Stimulated activated CD4-positive, alpha-beta T cell treated with anti-CD3 and anti-CD28 coated beads, Interleukin-15, amount 100 ng/mL, for 1 hour (primary cell): ENCODE measurements at places on chromosomes 7 and 10.

GRCh38 chr10:121296881-121297585, 301.2 kb downstream of the FGFR2 start:
- no peak for DNase-seq

DNA sequence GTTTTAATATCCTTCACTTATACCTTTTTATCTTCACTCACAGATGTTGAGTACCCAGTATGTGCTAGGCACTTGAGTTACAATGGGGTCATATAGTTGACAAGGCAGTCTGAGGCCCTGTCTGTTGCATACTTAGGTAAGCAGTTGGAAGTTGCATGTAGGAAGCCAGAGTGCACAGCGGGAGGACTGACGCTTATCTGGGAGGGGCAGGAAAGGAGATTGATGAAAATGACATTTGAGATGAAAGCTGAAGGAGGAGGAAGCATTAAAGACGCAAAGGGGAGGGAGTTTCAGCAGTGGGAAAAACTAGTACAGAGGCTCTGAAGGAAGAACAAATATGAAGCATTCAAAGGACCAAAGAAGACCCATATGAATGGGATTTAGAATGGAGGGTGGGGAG, 266.2 kb downstream of the HTR7 start:
- DNase-seq: no peak

- no peak for DNase-seq
Measured at GRCh38 chr10:22230158-22230833, 12.5 kb upstream of the EBLN1 start.

DNA sequence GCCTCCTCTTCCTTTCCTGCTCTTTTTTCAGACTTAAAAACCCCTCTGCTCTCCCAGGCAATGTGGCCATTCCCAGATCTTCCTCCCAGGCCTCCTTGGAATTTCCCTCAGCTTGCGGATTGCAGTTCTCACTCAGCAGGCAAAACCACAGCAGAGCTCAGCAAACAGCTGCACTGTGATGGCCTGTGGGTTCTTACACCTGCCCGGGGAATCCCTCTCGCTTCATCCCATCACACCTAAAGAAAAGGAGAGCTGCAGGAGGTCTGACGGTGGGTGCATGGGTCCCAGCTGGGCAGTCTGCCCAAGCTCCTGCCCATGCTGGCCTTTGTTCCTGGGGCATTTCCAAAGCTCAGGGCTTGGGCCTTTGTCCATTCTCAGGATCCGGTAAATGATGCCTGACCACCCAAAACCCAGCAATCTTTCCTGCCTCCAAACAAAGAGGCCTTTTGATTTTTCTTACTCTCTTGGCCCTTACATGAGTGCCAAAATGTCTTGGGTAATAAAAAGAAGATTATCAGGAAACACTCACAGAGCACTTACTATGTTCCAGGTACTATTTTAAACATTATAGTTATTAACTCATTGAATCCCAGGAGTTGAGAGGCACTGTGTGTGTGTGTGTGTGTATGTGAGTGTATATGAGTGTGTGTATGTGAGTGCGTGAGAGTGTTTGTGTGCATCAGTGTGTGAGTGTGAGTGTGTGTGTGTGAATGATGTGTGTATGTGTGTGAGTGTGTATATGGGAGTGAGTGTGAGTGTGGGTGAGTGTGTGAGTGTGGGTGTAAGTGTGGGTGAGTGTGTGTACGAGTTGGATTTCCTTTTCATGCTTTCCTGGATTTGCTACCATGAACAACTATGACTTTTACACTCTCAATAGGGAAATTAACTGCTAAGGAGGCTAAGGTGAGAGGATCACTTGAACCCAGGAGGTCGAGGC, 64.5 kb upstream of the PODXL start:
- no peak for DNase-seq

GRCh38 chr7:158410720-158411119, 176.9 kb downstream of the PTPRN2 start:
- DNase-seq: no peak

DNA sequence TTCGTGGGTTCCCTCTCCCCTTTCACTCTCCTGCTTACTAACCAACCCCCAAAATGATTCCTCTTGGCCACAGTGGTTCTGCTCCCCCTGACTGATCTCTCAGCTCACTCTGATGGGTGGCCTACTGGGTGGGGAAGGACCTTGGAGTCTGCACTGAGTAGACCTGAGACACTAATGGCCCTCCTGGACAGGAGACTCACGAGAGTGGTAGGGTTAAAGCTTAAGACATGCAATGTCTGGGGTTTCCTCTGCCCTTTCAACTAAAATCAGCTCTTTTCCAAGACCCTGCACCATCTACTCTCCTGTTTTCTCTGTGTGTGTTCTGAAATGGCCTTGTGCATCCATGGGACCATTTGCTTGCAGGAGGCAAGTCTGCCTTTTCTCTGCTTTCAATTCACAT, 631.4 kb downstream of the ACTR3B start:
- DNase-seq: no peak

DNA sequence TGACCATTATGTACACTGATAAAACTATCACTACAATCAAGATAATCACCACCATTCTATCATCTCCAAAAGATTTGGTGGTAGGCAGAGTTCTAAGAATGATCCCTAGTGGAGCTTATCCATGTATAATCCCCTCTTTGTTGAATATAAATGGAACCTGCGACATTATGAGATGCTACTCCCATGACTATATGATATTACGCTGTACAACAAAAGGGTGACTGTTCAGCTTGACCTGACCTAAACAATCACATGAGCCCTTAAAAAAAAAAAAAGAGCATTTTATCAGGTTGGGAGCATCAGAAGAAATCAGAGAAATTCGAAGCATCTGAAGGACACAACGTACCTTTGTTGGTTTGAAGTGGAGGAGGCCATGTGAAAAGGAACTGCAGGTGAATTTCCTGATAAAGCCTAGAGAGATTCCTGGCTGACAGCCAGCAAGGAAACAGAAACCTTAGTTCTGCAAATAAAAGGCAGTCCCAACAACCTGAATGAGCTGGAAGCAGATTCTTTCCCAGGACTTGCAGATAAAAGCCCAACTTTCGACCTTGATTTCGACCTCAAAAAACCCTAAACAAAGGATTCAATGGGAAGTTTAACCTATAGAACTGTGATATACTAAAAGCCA, 270.7 kb downstream of the ADRA2A start:
- DNase-seq: no peak

DNA sequence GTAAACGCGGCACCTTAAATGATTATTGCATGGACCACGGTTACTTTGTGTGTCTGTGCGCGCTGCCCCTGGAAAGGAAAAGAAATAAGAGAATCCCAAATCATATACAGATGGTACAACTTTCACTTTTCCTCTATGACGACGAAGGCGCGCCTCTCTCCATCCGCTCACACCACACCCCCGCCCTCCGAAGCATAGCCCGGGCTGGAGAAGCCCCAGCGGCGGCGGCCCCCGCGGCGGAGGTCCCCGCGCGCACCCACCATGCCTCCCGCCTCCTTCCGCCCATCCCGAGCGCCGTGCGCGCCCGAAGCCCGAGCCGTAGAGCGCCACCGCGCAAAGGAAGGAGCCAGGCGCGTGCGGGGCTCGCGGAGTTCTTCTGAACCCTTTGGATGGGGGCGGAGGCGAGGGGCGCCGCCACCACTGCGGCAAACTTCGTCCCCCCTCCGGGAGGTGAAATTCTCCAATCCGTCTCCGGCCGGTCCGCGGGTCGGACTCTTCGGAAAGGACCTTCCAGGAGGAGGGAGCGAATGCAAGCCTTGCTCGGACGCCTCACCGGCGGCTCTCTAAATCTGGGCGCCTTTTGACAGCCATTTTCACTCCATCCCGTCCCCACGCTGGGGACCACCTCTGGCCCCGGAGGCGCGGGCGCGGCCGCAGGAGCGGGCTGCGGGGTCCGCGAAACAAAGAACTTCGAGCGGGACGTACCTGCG, 588 bp downstream of the GLI3 start:
- DNase-seq: no peak

DNA sequence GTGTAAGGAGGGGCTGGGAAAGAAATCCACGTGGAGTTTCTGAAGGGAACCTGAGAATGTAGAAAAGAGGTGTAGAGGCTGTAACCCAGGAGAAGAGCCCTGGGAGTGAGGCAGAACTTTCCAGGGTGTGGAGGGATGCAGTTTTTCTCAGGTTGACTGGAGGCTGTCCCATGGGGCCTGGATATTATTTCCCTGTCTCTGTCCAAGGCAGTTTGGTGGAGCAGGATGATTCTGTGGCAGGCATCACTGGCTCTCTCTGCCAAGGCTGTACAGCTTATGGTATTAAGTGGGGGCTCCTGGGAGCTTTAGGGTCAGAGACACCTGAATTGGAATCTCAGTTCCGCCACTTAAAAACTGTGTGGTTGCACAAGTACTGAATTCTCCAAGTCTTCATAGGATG, 81.6 kb downstream of the CHN2 start:
- DNase-seq: no peak

GRCh38 chr7:47390914-47391313, 191.0 kb downstream of the TNS3 start:
- DNase-seq: no peak

DNA sequence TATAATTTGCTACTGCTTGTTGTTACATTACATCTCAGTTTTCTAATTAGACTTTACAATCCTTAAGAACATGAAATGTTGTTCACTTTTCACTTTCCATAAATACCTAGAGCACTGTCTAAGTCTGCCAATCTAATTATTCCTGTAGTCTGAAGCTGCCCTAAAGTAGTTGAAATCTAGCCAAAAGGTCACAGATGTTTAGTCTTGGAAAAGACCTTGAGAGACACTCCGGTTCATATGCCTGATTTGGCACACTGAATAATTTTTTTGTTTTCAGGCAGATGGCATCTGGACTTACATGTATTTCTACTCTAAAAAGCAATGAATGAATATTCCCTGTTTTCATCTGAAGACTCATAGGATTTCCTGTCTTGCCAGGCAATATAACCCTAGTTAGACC, 359.1 kb downstream of the ANKRD7 start:
- no peak for DNase-seq

- DNase-seq: no peak
Measured at GRCh38 chr7:139515266-139515665, 8.2 kb upstream of the CLEC2L start.

DNA sequence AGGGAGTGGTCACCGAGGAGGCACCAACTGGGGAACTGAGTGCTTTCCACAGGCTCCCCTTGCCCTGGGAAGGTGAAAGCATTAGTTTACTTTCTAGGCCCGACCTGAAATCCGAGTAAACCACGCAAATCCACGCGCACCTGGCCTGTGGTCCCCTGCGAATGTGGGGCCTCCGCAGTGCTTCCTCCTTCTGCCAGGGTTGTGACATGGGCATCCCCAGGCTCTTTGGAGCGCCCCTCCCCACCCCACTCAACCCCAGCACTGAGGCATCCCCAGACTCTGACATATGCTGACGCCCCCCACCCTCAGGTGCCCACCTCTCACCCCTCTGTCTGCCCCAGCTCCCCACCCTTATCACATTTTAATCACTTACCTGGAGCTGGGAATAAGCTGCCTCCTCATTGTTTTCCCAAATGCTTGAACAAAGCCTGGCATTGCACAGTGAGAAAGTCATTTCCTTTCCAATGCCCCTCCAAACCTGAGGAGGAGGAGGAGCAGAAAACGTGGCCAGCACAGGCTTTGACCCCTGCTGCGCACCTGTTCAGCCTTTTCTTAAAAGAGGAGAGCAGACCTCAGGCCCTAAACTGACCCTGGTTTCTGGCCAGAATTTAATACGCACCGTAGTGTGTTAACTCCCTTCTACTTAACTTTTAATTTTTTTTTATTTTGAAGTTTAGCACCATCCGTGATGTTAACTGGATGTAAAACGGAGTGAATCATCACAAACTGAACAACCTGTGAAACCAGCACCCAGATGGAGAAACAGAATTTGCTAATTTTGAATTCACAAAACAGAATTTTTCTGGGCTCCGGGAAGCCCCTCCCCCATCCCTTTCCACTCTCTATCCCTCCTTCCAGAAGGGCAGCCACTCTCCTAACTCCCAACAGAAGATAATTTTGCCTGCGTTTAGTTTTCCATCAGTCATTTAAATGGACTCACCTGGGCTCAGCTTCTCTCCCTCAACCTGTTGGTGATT, 129.4 kb downstream of the WDR11 start:
- no peak for DNase-seq

- no peak for DNase-seq
Measured at GRCh38 chr7:43278088-43278644, 165.7 kb downstream of the HECW1 start.

- no peak for DNase-seq
Measured at GRCh38 chr7:92489634-92490033, 11.9 kb upstream of the ERVW-1 start.
